ENCODE measurements at places on chromosomes 16 and 17.

GRCh38 chr17:42518755-42519545 lies 17.1 kb upstream of the NAGLU start:
- no peak for DNase-seq

GRCh38 chr17:67362173-67362572 lies 4.2 kb downstream of the PSMD12 start:
- no peak for DNase-seq

DNA sequence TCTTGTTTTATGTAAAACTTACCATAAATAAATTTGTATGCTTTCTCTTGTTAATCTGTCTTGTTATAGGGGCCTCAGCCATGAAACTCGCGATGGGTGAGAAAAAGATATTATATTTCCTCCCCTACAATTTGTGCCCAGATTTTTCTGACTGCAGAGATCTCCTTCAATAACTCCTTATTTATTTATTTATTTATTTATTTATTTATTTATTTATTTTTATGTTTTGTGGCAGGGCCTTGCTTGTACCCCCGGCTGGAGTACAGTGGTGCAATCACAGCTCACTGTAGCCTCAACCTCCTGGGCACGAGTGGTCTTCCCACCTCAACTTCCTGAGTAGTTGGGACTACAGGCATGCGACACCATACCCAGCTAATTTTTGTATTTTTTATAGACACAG lies 23.3 kb upstream of the CCL5 start:
- DNase-seq: no peak

- DNase-seq: no peak
Observed at GRCh38 chr17:260944-261343, 79.5 kb upstream of the DOC2B start.

DNA sequence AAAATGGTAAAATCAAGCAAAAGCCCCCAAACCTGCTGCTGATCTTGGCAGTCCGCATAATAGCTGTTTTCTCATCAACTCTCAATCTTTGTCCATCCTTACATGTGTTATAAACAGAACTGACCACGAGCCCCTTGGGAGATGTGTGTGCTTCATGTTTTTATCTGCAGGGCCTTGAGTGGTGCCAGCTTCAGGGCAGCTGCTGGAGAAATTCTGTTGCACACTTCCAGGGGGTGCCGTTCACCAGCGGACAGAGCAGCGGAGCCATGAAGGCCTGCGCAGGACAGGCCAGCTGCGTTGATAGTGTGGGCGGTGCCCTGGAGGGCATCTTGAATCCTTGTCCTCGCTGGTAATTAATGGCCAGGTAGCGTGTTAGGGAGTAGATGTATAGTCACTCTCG lies 20.1 kb downstream of the MPRIP start:
- no peak for DNase-seq
